ENCODE measurements at places on chromosomes 1 and 21. TPM values are rescaled to one million over a fixed set of nuclear protein-coding genes. Genes with fewer than 3 reads are reported as not detected.

The HSPB7 gene
- 13.0 TPM for total RNA-seq

The MCOLN2 gene
- total RNA-seq: 0.90 TPM

The PRAMEF15 gene
- not detected for total RNA-seq

The HSPA13 gene
- total RNA-seq: 71.8 TPM

The GJA5 gene
- 16.3 TPM for total RNA-seq

The PADI4 gene
- not detected for total RNA-seq

The KIF26B gene
- 12.2 TPM for total RNA-seq

The HCRTR1 gene
- total RNA-seq: 0.21 TPM

The S1PR1 gene
- 32.6 TPM for total RNA-seq

The KCNT2 gene
- total RNA-seq: 31.2 TPM

The DAP3 gene
- total RNA-seq: 57.3 TPM

The ATP6V1G3 gene
- not detected for total RNA-seq

The KRTAP12-2 gene
- not detected for total RNA-seq

The DNAI4 gene
- total RNA-seq: 43.6 TPM

The LELP1 gene
- total RNA-seq: not detected

The PIK3R3 gene
- total RNA-seq: 16.2 TPM

The GJA9 gene
- total RNA-seq: 0.16 TPM

The FAM72D gene
- 0.85 TPM for total RNA-seq

The ERICH3 gene
- 0.79 TPM for total RNA-seq

The KIF17 gene
- 2.0 TPM for total RNA-seq

The UBQLN4 gene
- 13.2 TPM for total RNA-seq

The PLA2G2F gene
- total RNA-seq: 1.3 TPM

Data from urinary bladder (tissue), 4 donors.